ENCODE measurements at places on chromosomes 6 and 20.

GRCh38 chr6:44559486-44560270, 172.2 kb downstream of the CDC5L start:
- DNase-seq, result no peak

GRCh38 chr6:99432877-99433276, 7.8 kb upstream of the PNISR start:
- no peak for DNase-seq

GRCh38 chr6:56027865-56028264, 152.5 kb upstream of the BMP5 start:
- DNase-seq, result no peak

- no peak for DNase-seq
Observed at GRCh38 chr6:113493991-113494390, 363.2 kb upstream of the MARCKS start.
